Activated CD8-positive, alpha-beta memory T cell treated with anti-CD3 and anti-CD28 coated beads for 24 hours (primary cell): ENCODE measurements at places on chromosomes 3 and 15.

DNA sequence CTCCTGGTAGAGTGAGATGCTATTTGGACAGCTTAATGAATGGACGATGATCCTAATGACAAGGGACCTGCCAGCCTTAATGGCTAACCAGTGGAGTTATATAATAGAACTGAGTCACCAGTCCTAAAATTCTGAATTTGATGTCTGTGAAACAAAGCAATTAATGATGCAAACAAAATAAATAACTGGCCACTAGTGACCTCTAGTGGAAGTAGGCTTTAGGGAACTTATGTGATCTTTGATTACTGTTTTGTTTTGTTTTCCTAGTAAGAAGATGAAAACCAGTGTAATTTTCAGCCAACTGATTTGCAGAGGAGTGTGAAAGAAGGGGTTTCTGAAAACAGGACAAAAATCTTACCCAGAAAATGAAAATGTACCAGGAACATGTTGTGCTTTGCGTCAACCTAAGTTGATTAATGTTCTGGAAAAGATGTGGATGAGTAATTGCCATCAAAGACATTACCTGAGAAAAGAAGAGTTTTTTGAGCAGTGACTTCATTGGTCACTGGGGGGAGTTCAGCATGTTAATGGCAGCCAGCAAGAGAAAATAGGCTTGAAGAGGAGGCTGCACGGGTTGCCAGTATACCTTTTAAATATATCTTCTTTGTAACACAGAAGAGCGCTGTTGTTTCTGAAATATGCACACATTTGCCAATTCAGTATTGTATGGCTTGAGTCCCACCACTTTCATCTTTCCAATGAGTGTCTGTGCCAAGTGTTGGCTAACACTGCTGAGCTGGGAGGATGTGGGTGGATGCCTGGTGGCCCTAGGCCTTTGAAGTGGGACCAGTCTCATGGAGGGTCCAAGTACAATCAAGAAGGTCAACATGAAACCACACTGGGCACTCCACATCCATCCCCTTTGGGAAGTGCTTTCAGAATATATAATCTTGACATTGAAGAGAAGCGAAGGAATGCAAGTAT, 9.3 kb downstream of the VEPH1 start:
- DNase-seq, result no peak

GRCh38 chr3:186308549-186308948, 53.5 kb downstream of the DGKG start:
- no peak for DNase-seq

- no peak for DNase-seq
Observed at GRCh38 chr3:154184582-154184981, 63.4 kb downstream of the ARHGEF26 start.

- peak; percentile 73 for DNase-seq
Observed at GRCh38 chr15:91032919-91033803, 10.8 kb upstream of the VPS33B start.

DNA sequence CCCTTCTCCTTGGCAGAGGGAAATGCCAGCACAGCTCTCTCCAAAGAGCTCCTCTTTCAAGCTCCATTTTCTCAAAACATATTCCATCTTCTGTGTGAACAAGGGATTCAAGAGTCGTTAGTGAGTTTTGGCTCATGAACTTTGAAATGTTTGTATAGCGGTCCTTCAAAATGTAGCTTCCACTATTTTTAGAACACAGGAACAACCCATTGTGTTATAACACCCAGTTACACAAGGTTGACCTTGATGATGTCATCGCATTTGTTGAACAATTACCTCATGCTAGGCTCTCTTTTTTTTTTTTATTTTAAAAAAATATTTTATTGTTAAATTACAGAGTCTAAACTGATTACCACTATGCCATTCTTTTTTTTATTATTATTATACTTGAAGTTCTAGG, 251.7 kb downstream of the THSD4 start:
- no peak for DNase-seq

- no peak for DNase-seq
Observed at GRCh38 chr3:158313338-158313927, 203.5 kb downstream of the RSRC1 start.
